Mammary epithelial cell (primary cell): ENCODE measurements at places on chromosomes 12 and 14. TPM values are rescaled to one million over a fixed set of nuclear protein-coding genes. Genes with fewer than 3 reads are reported as not detected.

DNA sequence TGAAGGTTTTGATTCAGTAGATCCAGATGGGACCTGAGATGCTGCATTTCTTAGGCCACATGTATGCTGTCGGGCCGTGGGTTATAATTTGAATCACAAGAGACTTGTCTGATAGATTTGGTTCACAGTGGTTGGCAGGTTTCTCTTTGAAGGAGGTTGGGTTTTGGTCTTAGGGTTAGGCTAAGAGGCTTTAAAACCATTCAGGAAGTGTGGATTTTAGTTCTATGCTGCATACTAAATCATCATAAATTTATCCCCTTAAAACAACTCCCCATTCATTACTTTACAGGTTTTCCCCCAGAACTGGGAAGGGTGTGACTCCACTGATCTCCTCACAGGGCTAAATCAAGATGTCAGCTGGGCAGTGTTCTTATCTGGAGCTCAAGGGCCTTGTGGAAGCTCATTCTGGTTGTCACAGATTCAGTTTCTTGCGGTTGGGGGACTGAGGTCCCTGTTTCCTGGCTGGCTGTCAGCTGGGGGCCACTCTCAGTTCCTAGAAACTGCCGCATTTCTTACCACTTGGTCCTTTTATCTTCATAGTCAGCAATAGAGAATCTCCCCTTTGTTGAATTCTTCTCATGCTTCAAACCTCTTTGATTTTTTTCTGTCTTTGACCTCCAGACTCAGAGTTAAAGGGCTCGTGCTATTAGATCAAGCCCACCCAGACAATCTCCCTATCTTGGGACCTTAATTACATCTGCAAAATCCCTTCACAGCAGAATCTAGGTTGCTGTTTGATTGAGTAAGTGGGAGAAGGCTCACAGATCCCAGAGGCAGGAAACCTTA is 20.6 kb upstream of the PCNX1 start:
- DNase-seq = no peak

DNA sequence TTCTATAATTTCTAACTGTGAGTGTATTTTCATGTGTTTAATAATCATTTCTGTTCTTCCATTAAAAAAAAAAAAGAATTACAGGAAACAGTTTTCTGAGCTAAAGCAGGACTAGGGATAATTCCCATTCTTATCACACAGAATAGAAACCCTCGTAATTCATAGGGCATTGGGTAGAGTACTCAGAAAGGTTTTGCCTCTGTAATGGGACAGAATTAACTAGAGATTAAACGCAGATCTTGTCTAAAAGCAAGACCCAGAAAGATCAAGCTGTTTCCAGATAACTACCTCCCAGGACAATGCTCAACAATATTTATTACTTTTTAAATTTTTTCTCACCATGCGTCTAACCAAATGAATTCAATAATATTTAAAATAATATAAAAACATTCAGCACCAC is 10.2 kb downstream of the GSKIP start:
- DNase-seq = no peak

DNA sequence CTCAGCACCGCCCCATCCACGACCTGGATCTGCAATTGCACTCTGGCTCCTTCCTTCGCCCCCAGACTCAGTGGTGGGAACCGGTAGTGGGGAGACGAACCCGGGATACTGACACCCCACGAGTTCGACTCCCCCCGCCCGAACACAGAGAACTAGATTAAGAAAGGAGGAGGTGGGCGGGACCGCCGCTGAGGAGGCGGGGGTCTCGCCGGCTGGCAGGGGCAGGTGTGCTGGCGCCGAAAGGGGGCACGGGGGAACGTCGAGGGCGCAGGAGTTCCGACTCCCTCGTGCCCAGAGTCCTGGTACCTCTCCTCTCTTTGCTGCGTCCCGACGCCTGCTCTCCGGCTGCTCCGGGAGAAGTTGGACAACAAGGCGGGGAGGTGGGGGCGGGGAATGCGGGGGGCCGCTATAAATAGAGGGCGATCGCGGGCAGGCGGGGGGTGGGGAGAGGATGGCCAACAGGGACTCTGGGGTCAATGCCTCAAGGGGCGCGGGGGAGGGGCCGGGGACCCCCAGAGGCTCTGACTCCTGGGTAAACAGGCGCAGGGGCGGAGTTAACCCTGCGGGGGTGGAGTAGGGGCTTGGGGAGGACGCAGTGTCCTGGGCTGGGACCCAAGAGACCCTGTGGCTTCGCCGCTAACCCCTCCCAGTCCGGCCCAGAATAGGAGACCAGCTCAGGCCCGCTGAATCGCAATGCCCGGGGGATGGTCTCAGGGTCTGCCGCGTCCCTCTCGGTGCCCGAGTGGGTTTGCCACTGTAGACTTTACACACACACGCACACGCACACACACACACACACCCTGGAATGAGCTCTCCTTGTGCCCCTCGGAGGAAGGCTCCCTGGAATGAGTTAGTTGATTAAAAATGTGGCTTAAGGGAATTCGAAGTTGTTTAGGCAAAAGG is 761 bp upstream of the NDRG2 start:
- DNase-seq = no peak

Gene IFNG-AS1
- not detected in 2 replicates for total RNA-seq

GRCh38 chr14:77045238-77046162 is 17.0 kb upstream of the IRF2BPL start:
- no peak for DNase-seq

Gene EMP1
- 33.7 TPM for total RNA-seq

DNA sequence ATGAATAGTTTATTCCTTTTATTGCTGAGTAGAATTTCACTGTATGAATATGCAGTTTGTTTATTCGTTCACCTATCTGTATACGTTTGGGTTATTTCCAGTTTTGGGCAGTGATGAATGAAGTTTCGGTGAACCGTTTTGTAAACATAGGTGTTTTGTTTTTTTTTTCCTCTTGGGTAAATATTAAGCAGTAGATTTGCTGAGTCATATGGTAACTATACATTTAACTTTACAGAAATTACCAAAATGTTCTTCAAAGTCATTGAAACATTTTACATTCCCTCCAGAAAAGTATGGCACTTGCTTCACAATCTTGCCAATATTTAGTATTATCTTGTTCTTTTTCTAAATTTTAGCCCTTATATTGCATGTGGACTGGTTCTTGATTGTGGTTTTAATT is 3.8 kb upstream of the ABCC9 start:
- DNase-seq = no peak

- DNase-seq = no peak
Measured at GRCh38 chr12:45377815-45378214, 161.9 kb downstream of the ANO6 start.

DNA sequence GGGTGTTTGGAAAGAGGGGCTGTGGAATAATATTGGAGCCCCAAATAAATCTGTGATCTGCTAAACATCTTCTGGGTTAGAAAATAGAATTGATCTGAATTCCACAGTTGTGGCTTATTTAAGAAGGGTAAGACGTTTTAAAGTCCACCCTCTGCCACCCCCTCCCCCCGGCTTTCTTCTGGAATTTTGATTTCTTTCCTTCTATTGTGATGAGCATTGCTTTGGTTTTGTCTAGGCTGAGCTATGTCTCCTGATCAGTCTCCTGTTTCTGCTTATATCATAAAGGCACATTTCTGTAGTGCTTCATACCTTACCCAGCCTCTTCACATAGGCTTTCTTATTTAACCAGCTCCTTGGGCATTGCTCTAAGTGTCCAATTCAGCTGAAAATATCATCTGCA is 77.3 kb upstream of the SLC38A2 start:
- DNase-seq = no peak

Gene KRT2
- total RNA-seq = not detected

GRCh38 chr14:75242546-75243273 is 35.9 kb upstream of the FOS start:
- DNase-seq = peak; percentile 84

GRCh38 chr12:104605685-104606084 is 148.9 kb downstream of the CHST11 start:
- no peak for DNase-seq

Gene NOP9
- 26.7 TPM for total RNA-seq

- no peak for DNase-seq
Measured at GRCh38 chr14:82861313-82861712, 1327.7 kb upstream of the SEL1L start.
